ENCODE measurements at places on chromosomes 7 and 10.

- no peak for DNase-seq
These were observed 323.3 kb upstream of the ZNF32 start for GRCh38 chr10:43971981-43972380.

- no peak for DNase-seq
These were observed 61.0 kb downstream of the ITIH5 start for GRCh38 chr10:7605565-7606295.

- no peak for DNase-seq
These were observed 4.2 kb upstream of the ACSL5 start for GRCh38 chr10:112369495-112370423.

DNA sequence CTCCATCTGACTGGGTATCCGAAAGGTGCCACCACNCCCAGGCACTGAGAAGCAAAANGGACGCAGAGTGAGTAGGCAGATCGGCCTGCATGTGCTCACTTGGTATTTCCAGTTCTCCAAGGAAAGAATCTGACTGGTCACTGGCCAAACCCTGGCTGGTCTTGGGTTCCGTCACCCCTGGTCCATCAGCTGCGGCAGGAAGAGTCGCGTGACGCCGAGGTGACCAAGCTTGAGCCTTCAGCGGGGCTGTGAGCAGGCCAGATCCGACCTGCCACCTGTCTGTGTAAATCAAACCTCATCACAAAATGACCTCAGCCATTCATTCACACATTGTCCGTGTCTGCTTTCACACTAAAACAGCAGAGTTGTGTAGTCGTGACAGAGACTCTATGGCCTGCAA lies 28.8 kb upstream of the CHST15 start:
- no peak for DNase-seq

GRCh38 chr10:6273351-6273750 lies 70.6 kb downstream of the PFKFB3 start:
- no peak for DNase-seq

Measured in amniotic stem cell (primary cell).